Midbrain (tissue), 1 donor: ENCODE measurements at places on chromosomes 3 and 15.

- DNase-seq = no peak
Measured at GRCh38 chr3:105093371-105094252, 273.1 kb upstream of the ALCAM start.

- no peak for DNase-seq
Measured at GRCh38 chr15:81388436-81388770, 14.4 kb upstream of the TMC3 start.

GRCh38 chr3:195270079-195270816 is 711 bp downstream of the XXYLT1 start:
- DNase-seq = peak; percentile 24

- DNase-seq = no peak
Measured at GRCh38 chr15:48823237-48823636, 12.4 kb upstream of the CEP152 start.

GRCh38 chr3:147361454-147362420 is 44.6 kb downstream of the ZIC4 start:
- peak; percentile 5 for DNase-seq

DNA sequence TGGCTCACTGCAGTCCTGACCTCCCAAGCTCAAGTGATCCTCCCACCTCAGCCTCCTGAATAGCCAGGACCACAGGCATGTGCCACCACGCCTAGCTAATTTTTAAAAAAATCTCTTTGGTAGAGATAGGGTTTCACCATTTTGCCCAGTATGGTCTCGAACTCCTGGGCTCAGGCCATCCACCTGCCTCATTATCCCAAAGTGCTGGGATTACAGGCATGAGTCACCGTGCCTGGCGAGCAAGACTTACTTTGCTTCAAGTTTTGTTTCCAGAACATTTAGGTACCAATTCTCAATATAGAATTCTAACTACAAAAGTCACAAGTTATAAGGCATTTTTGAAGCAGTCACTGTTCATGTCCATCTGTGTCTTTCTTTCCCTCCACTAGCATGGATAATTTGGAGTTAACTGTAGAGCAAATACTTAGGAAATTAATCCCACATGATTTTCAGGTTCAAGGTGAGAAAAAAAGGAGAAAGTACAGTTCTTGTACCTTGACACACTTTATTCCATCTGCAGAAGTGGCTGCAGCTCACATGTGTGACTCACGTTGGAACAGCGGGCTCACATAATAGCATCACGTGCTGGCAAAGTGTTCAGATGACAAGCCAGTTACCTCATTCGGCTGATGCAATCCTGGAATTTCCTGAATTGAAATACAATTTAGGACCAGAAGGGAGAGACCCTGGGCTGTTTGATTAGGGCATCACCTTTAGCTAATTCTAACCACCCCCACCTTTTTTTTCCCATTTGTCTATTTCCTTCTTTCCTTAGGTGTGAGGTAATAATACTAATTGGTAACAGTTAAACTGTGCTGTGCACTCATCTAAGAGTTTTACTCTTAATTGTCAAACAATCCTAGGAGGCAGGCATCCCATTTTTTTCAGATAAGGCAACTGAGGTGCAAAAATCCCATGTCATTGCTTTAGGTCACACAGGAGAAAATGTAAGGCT is 46.9 kb upstream of the NEDD4 start:
- DNase-seq = no peak

- DNase-seq = no peak
Measured at GRCh38 chr3:129046037-129046731, 14.4 kb upstream of the GP9 start.

GRCh38 chr3:33054100-33055092 is 42.5 kb downstream of the GLB1 start:
- no peak for DNase-seq

GRCh38 chr15:70158309-70159000 is 60.7 kb upstream of the TLE3 start:
- no peak for DNase-seq

DNA sequence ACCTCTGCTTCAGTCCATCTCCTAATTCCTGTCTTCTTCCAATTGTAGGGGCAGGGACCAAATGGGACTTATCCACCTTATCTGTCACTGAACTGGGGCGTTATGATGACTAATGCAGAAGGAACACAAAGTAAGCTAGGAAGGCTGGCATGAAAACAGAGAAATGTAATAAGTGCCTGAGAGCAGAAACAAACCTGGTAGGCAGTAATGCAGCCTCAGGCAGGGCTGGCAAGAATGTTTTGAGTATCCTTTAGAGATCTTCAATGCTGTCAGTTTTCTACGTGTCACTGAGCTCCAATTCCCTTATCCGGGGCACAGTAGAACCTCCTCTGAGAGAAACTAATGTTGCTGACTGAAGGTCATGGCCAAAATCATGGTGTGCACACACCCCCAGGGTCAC is 246.2 kb upstream of the TBL1XR1 start:
- DNase-seq = no peak

GRCh38 chr3:171092467-171092911 is 66.0 kb upstream of the SLC2A2 start:
- no peak for DNase-seq

- DNase-seq = no peak
Measured at GRCh38 chr3:58001979-58002378, 6.2 kb upstream of the FLNB start.

DNA sequence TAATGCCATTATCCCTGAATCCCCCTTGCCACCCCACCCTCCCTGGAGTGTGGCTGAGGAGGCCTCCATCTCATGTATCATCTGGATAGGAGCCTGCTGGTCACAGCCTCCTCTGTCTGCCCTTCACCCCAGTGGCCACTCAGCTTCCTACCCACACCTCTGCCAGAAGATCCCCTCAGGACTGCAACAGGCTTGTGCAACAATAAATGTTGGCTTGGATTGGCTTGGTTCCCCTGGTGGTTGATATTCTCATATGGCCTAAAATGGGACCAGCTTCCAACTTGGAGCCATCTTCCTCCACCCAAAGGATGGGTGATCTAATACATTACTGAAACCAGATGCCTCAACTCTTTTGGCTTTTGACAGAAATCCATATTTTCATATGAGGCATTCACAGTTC is 34.9 kb downstream of the VIPR1 start:
- DNase-seq = no peak

DNA sequence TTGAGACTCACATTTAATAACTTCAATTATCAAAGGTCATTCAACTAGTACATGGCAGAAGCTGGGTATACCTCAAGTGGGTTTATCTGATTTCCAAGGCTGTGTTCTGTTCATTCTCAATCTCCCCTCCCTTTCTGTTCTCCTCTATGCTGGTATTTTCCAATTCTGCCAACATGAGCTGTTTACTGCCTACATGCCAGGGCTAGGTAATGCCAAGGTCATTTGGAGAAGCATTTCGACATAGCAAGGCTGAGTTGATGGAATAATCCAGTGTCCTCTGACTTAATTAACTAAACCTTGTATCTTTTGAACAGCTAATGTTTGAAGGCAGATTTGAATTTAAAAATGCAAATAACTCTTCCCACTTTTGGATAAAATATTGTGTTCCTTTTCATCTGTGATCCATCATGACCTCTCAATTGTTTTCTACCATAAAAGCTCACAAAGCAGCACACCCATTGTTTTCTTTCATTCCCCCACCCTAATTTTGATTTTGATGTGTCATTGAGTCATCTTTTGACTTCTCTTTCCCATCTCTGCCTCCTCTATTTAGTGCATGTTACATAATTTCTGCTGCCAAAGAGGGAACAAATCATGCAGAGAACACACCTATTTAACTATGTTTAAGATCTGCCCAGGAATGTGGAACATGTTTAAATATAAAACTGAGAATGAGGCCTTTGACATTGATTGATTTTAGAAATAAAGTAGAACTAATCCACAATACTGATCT is 308.8 kb upstream of the NR2E3 start:
- DNase-seq = no peak

- DNase-seq = no peak
Measured at GRCh38 chr3:13455644-13456043, 24.5 kb upstream of the HDAC11 start.

GRCh38 chr15:72230197-72231065 is 559 bp downstream of the PKM start:
- DNase-seq = peak; percentile 90

DNA sequence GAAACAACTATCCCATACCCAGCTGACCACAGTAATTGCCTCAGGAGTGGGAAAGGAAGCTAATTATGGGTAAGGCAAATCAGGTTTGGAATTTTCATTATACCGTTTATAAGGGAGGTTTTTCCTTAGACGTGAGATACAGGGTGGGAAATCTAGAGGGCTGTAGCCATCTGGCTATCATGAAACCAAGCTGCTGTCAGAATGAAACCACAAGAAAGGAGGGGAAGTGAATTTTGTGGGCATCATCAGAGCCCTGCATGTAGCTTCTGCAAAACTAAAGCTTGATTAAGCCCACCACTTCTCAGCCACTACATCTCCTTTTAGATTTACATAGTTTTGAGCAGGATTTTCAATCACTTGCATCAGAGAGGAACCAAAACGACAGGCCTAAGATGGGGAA is 893.5 kb downstream of the TUSC7 start:
- DNase-seq = no peak

DNA sequence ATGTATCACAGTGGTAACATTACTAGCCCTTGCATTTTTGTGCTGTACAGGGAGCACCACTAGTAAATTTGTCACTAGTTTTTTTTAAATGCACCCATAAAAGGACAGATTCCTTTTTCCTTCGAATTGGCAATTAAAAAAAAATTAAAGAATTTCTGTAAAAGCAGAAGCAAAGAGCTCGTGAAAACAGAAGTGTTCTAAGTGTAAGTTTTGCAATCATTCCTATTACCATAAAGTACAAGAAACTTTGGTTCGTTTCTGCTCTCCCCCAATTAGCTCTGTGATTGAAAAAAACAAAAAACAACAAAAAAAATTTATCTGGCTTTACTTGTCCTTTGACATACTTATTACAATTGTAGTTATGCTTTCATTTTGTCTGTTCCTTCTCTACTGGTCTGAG is 5.3 kb downstream of the SERP1 start:
- no peak for DNase-seq

- DNase-seq = no peak
Measured at GRCh38 chr15:77032647-77033416, 37.9 kb downstream of the PSTPIP1 start.

DNA sequence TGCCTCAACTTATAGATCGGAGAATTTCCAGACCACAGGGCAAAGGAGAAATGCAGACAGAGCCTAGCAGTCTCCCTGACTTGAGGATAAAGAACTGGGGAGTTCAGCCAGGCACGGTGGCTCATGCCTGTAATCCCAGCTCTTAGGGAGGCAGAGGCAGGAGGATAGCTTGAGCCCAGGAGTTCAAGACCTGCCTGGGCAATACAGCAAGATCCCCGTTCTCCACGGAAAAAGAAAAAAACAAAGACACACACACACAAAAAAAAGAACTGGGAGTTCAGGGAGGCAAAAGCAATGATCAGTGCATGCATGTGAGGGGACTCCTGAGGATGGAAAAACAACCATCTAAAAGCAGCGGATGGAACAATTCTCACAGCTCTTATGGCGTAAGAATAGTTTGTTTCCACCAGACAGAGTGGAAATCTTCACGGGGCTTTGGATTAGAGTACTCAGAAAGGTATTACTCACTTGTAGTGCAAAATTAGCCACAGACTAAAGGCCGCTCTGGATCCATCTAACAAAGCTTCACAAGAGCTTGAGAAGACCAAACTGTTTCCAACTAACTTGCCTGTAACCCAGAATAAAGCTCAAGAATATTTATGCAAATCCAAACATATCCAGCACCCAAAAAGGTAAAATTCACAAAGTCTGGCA is 16.3 kb downstream of the SEC11A start:
- DNase-seq = no peak

- peak; percentile 61 for DNase-seq
Measured at GRCh38 chr3:115085197-115085865, 61.8 kb downstream of the ZBTB20 start.

GRCh38 chr3:114452256-114452655 is 158.4 kb downstream of the TIGIT start:
- DNase-seq = peak; percentile 69

DNA sequence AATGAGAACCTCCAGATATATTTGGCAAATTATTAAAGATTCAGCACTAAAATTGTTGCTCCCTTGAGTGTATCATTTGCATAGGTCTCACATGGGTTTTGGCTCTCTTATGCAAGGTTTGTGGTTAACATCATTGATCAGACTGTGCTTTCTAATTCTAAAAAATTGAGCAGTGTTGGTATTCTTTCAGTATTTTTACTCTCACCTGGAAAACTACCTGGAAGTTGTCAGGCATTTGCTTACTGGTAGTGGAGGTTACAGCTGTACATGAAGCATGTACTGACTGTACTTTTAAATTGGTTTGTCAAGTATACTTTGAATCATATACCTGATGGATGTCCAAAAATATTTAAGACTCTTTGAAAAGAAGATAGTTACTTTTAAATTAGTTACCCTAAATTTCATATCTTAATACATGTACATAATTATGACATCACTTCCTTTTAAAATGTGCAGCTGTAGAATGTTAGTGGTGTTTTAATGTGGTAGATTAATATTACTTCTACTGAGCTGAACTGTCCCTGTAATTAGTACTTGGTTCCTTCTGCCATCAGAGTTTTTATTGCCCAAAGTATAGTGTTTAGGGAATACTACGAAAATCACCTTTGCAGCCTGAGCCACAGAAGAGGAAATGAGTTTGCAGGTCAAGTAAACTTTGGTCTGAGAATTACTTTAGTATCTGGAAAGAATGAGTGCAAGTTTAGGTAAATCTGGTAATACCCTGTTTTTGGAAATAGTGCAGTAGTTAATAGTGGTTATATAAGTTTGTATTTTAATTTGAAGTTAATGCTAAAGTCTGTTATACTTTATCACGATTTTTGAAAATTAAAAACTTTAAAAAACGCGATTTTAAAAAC is 2.8 kb downstream of the CHD2 start:
- DNase-seq = no peak

GRCh38 chr15:41978534-41978933 is 6.2 kb upstream of the EHD4 start:
- DNase-seq = no peak

DNA sequence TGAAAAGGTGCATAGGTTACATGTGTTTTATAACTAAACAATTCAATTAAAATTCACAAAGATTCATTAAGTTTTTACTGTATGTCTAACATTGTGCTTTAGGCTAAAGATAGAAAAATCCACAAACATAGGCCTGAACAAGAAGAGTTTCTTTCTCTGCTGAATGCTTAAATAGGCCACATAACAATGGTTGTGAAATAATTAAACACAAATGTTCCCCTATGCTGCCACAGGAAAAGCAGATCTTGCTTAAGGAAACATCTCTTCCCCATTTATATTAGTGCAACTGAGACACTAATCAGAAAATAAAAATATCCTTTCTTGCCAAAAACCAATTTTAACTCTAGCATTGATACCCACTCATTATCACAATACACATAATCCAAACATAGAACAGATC is 725.4 kb upstream of the DPPA4 start:
- no peak for DNase-seq

- DNase-seq = no peak
Measured at GRCh38 chr3:11513817-11514135, 129.9 kb downstream of the VGLL4 start.
